HepG2 (cell line): ENCODE measurements at places on chromosomes 13 and 19. TPM values are rescaled to one million over a fixed set of nuclear protein-coding genes. Genes with fewer than 3 reads are reported as not detected.

Gene CYP4F8
- total RNA-seq: not detected in 2 replicates

Gene TGFBR3L
- 0.83 and 1.0 TPM in 2 replicates for total RNA-seq

DNA sequence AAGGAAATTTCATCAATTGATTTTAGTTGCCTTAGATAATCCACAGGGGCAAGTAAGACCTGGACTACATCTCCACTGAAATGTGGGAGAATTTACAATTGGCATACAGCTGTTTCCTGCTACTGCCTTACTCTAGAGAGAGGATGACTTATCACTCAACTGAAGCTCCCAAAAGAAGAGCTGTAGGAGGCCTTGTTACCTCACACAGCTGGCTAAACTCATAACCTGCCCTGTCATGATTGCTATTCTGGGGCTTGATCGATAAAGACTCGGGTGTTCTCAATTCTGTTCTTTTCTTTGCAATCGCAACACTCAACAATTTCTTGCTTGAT, 1396.4 kb downstream of the EFNB2 start:
- DNase-seq: no peak

- no peak for DNase-seq
Observed at GRCh38 chr13:66655847-66656454, 574.2 kb downstream of the PCDH9 start.

DNA sequence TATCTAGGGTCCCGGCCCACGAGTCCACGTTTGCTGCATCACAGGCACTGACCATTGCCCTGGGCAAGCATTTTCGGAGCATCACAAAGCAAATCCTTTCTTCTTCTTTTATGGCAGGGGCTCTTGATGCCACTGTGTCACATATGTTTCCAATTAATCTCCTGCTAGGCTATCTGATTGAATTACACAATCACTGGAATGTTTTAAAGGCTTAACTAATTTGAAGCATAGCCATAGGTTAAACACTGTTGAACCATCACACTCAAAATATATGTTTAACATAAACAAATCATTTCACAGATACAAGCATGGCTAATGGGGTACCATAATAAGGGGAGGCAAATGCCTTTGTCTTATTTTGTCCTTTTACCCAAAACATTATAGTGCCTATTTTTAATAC, 338.3 kb downstream of the POU4F1 start:
- DNase-seq: no peak

Gene KLC3
- not detected in 2 replicates for total RNA-seq
